ENCODE measurements at places on chromosomes 4 and X. TPM values are rescaled to one million over a fixed set of nuclear protein-coding genes. Genes with fewer than 3 reads are reported as not detected.
A peak's percentile ranks its signal among the peaks of the same experiment; 100 is the strongest.

- H3K36me3 ChIP-seq, result peaks cover 14% of the 10 kb centered on the region
- H3K4me1 ChIP-seq, result peaks cover 12% of the 10 kb centered on the region
- peak overlapping the region; percentile 16 for H3K4me3 ChIP-seq
- H3K27me3 ChIP-seq, result no peaks in the 10 kb centered on the region
Measured at GRCh38 chr4:151940926-151941617, 180.3 kb upstream of the GATB start.

The CENPE gene
- 0.62 TPM for total RNA-seq

- no peaks in the 10 kb centered on the region for H3K36me3 ChIP-seq
- H3K4me1 ChIP-seq, result no peaks in the 10 kb centered on the region
- H3K27me3 ChIP-seq, result peaks cover 22% of the 10 kb centered on the region
- no peak overlapping the region for H3K4me3 ChIP-seq
- DNase-seq, result no peak
- H3K27ac ChIP-seq, result no peak overlapping the region
Measured at GRCh38 chr4:139628184-139629012, 37.2 kb upstream of the MGST2 start.

The EPGN gene
- total RNA-seq, result not detected

The RNF128 gene
- not detected for total RNA-seq

GRCh38 chr4:4780729-4781244, 78.7 kb upstream of the MSX1 start:
- no peak overlapping the region for H3K4me3 ChIP-seq
- peaks cover 10% of the 10 kb centered on the region for H3K36me3 ChIP-seq
- no peaks in the 10 kb centered on the region for H3K4me1 ChIP-seq
- peaks cover 3% of the 10 kb centered on the region for H3K27me3 ChIP-seq
- no peak for DNase-seq
- H3K27ac ChIP-seq, result no peak overlapping the region

DNA sequence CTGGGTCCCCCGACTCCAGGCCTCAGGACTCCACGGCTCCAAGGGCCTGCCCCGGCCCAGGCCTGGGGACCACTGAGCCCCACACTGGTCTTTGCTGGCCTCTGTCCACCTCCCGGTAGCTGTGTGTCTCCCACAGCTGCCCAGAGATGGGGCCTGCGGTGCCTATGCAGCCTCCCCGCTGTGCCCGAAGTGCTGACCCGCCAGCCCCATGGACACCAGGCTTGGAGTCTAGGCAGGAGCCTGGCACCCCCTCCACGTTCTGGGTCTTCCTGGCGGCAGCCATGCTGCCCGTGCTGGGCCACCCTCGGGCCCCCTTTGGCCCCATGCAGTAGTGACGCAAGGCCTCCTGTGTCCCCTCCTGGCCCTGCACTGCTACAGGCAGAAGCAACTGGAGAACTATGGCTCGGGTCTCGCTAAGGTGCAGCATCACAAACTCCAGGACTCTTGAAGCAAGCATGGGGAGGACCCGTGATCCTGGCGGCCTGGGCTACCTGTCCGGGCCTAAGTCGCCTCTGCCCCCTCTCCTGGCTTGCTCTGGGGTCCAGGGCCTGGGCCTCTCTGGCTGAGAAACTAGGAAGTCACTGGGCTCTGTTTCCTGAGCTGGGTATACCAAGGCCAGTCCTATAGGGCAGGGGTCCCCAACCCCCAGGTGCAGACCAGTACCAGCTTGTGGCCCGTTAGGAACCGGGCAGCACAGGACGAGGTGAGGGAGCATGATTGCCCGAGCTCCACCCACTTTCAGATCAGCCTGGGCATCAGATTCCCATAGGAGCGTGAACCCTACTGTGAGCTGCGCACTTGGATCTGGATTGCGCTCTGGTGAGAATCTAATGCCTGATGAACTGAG, 917 bp downstream of the MYL5 start:
- no peaks in the 10 kb centered on the region for H3K27me3 ChIP-seq
- H3K4me1 ChIP-seq, result peaks cover 20% of the 10 kb centered on the region
- H3K27ac ChIP-seq, result peak overlapping the region; percentile 88
- H3K4me3 ChIP-seq, result peak overlapping the region; percentile 86
- no peaks in the 10 kb centered on the region for H3K36me3 ChIP-seq

GRCh38 chr4:11805842-11806241, 377.1 kb upstream of the HS3ST1 start:
- H3K36me3 ChIP-seq, result no peaks in the 10 kb centered on the region
- no peak overlapping the region for H3K4me3 ChIP-seq
- no peaks in the 10 kb centered on the region for H3K27me3 ChIP-seq
- no peak for DNase-seq
- no peaks in the 10 kb centered on the region for H3K4me1 ChIP-seq
- no peak overlapping the region for H3K27ac ChIP-seq

DNA sequence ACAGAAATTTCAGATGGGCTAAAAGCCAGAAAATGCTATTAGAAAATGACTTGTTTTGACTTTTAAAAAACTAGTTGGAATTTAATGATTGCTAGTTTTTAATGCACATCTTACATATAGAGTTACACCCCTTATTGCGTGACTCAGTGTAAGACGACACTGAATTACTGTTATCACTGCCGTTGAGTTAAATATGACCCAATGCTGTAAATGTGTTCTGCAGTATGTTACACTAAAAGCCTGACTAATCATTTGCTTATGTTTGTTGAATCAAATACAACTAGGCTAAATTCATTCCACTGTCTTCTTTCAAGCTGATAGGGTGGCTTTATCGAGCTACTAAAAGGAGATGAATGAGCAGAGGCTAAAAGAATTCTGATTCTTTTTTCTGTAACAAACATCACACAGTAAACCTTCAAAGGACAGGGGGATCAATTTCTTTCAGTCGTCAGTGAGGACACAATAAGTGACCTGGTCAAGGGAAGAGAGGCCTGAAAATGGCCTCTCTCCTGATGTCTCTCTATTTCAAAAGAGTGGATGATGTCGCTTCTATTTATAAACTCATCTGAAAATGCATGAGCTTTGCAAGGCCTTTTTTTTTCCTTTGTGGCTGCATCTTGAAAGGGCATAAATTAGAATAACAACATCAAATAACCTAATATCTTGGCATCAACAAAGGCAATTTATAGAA, 142.2 kb upstream of the KCNIP4 start:
- no peak overlapping the region for H3K27ac ChIP-seq
- H3K27me3 ChIP-seq, result no peaks in the 10 kb centered on the region
- no peak overlapping the region for H3K4me3 ChIP-seq
- H3K36me3 ChIP-seq, result peaks cover 4% of the 10 kb centered on the region

The MGAT4D gene
- not detected for total RNA-seq

GRCh38 chrX:40145923-40146261, 48.1 kb upstream of the BCOR start:
- H3K27me3 ChIP-seq, result no peaks in the 10 kb centered on the region
- H3K4me1 ChIP-seq, result peaks cover 26% of the 10 kb centered on the region
- no peaks in the 10 kb centered on the region for H3K36me3 ChIP-seq

The ESX1 gene
- not detected for total RNA-seq

GRCh38 chr4:5998333-5998936, 19.8 kb downstream of the C4orf50 start:
- H3K4me3 ChIP-seq, result no peak overlapping the region
- no peak for DNase-seq
- peaks cover 11% of the 10 kb centered on the region for H3K27me3 ChIP-seq
- H3K36me3 ChIP-seq, result no peaks in the 10 kb centered on the region
- H3K4me1 ChIP-seq, result no peaks in the 10 kb centered on the region
- no peak overlapping the region for H3K27ac ChIP-seq

- no peaks in the 10 kb centered on the region for H3K36me3 ChIP-seq
- H3K4me1 ChIP-seq, result no peaks in the 10 kb centered on the region
- no peak for DNase-seq
- no peak overlapping the region for H3K27ac ChIP-seq
- H3K27me3 ChIP-seq, result peaks cover 5% of the 10 kb centered on the region
Measured at GRCh38 chr4:71816676-71817303, 32.9 kb upstream of the GC start.

The TFDP3 gene
- not detected for total RNA-seq

GRCh38 chr4:151673908-151674520, 86.8 kb downstream of the GATB start:
- DNase-seq, result no peak
- H3K36me3 ChIP-seq, result peaks cover 10% of the 10 kb centered on the region
- H3K4me1 ChIP-seq, result no peaks in the 10 kb centered on the region
- no peak overlapping the region for H3K4me3 ChIP-seq
- no peak overlapping the region for H3K27ac ChIP-seq

- H3K27ac ChIP-seq, result no peak overlapping the region
- H3K4me3 ChIP-seq, result no peak overlapping the region
- H3K27me3 ChIP-seq, result no peaks in the 10 kb centered on the region
- no peak for DNase-seq
- peaks cover 68% of the 10 kb centered on the region for H3K4me1 ChIP-seq
Measured at GRCh38 chr4:772776-773175, 53.2 kb downstream of the CPLX1 start.

DNA sequence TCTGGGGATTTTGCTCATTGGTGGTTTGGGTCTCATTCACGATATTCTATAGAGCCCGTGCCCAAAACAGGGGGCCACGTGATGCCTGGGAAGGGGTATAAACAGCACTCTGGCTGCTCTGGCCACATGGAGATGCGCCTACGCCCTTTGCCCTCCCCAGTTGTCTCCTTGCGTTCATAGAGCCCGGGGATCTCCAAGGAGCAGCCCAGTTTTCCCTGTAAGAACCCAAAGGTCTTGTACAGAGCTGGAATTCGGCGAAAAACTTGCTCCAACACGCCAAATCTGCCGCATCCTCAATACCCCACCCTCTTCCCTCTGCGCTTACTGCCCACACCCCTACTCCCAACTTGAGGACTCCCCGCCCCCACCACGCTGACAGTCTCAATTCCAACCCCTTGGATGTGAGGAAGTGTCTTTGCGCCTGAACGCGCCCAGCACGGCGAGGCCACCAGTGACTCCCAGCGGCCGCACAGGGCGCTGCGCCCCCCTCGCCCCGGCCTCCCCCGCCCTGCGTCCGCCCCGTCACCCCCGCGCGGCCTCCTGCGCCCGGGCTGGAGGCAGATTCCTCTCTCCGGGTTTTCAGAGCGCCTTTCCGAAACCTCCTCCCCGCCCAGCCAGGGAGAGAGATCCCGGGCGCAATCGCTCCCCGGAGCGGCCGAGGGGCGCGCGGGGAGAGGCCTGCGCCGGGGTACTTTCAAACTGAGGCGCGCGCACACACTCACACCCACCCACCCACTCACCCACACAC, at the start of gene NHS:
NHS (plus strand) TSS at position 582 of the 748 bp plus-strand sequence. CDS start 558 bp downstream, outside the sequence.
- H3K4me3 ChIP-seq, result no peak within 1 kb of the TSS
- DNase-seq, result no peak
- peaks cover 10% of the 10 kb centered on the region for H3K27me3 ChIP-seq
- H3K27ac ChIP-seq, result no peak within 1 kb of the TSS
- peaks cover 1% of the 10 kb centered on the region for H3K36me3 ChIP-seq

DNA sequence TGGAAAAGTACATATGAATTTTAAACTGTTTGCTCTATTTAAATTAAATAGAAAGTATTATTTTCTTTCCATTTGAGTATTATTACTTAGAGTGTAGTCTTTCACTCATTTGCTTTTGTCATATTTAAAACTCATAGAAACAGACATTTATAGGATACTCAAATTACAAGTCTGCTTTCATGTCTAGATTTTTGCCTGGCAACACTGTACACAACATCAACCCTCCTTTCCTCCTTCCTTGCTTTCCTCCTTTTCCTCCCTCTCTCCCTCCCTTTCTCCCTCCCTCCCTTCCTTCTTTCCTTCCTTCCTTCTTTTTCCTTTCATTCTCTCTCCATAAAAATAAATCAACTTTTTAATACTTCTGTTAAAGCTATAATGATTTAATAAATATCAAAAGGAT, 2361.2 kb downstream of the ARAP2 start:
- no peak overlapping the region for H3K27ac ChIP-seq
- no peak for DNase-seq
- H3K27me3 ChIP-seq, result no peaks in the 10 kb centered on the region

DNA sequence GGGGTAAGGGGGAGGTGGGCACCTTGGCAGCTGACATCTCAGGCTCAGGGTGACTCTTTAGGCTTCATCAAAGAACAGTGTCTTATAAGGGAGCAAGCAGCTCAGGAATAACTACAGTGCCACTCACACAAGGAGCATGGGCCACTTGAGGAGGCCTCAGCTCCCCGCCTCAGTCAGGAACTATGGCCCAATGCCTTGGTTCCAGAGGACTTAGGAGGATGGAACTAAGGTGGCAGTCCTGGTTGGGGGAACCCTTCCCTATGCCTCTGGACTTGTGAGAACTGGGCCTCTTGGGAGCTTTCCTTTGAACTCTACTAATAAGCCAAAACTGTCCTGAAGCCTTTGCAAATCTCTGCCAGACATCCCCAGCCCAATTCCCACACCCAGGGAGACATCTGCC, 160.6 kb downstream of the EFNB1 start:
- H3K4me3 ChIP-seq, result no peak overlapping the region
- DNase-seq, result no peak
- H3K36me3 ChIP-seq, result no peaks in the 10 kb centered on the region
- H3K4me1 ChIP-seq, result no peaks in the 10 kb centered on the region

DNA sequence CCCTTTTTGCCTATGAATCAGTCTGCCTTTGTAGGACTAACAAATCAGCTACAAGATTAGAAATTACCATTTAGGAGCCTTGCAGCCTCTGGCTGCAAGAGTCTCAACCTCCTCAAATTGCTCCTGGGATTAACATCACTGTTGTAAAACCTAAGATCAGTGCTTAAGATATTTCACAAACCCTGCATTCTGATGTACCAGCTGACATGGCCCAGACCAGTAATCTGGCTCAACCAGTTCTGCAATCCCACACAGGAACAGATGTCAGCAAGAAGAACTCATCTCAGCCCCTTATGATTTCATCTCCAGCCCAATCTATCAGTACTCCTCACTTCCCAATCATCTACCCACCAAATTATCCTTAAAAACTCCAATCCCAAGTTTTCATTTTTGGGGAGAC, 32.5 kb upstream of the AADAT start:
- H3K4me1 ChIP-seq, result peaks cover 3% of the 10 kb centered on the region
- no peak overlapping the region for H3K4me3 ChIP-seq
- H3K36me3 ChIP-seq, result no peaks in the 10 kb centered on the region
- H3K27me3 ChIP-seq, result peaks cover 8% of the 10 kb centered on the region

DNA sequence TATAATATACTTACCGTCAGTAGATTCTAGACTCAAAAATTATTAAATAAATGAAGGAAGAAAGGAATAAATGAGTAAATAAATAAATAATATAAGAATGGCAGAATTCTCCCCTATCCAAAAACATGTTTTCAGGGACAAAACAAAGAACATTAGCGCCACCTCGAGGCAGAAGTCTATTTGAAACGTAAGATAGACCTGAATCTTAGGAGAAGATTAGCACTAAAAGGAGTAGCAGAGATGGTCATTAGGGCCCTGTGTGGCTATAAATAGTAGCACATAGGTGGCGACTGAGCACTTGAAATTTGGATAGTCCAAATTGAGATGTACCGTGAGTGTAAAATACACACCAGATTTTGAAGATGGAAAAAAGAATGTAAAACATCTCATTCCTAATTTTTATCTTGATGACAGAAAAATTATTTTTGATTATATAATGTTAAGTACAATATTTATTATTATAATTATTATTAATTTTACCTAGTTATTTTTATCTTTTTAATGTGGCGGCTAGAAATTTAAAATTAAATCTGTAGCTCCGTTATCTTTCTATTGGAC, 24.3 kb upstream of the SRD5A3 start:
- no peaks in the 10 kb centered on the region for H3K36me3 ChIP-seq
- peaks cover 12% of the 10 kb centered on the region for H3K4me1 ChIP-seq
- no peak overlapping the region for H3K4me3 ChIP-seq
- H3K27me3 ChIP-seq, result peaks cover 4% of the 10 kb centered on the region
- no peak for DNase-seq

DNA sequence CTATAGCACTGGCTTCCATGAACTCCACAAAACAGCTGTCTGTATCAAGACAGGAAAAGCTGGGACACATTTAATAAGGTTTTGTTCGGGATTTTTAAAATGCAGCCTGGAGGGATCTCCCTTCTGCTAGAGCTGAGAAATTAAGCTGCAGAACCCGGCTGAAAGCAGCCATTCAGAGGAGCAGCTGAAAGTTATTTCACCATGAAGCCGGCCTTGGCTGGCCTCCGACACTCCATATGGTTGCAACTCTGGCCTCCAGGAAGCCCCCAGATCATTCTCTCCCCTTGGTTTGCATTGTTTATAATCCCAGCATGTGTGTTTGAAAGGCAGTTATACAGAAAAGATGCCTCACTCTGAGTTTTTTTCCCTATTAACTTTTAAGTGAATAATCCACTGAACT, 239.4 kb downstream of the SPATA18 start:
- H3K4me1 ChIP-seq, result no peaks in the 10 kb centered on the region
- H3K4me3 ChIP-seq, result no peak overlapping the region
